ENCODE measurements at places on chromosomes 11 and 22.

DNA sequence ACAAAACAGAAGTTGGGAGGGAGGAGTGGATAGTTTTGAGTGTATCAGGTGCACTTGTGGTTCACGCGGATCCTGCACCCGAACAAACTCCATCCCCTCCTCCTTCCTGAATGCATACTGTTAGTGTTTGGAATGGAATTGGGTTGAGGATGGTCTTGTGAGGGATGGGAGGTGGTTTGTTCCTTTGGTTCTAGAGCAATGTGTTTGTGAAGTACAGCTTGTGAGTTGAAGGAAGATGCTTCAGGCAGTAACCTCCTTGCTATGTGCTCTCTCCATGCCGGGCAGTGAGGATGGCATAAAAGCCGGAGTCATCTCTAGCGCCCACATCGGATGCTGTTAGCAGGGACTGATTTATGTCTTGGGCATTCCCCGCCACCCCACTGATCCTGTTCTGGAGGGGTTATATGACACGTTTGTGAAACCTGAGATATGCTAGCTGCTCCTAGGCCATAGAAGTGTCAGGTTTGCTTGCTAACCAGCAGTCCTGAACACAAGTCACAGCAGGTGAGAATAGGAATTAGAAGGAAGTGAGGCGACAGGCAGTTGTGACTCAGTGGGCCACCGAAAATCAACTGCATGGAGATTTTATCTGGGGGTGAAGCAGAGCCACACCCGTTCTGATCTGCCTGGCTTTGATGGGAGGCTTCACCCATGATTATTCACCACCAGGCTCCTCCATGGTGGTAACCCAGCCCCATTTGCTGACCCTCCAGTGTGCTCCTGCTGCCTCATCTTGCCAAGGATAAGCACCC is 2.2 kb downstream of the BCR start:
- DNase-seq, result peak; percentile 36

DNA sequence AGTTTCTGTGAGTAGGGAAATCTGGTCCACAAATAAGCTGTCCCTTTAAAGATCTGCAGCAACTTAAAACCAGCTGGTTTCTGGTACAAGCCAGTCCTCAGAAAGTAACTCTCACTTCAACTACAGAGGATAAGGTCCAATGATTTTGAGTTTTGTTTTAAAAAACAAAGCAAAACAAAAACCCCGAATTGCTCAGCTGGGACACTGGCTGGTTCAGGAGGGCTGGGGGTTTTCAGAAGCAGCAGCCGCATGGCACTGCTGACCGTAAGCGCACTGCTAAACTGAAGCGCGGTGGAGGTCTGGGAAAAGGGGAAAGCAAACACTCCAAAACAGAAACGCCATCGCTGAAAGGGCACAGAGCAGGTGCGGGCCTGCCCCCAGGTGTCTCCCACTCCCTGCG is 59.7 kb downstream of the MICAL3 start:
- no peak for DNase-seq

GRCh38 chr22:46380581-46380980 is 45.1 kb downstream of the TRMU start:
- DNase-seq, result no peak

- no peak for DNase-seq
Measured at GRCh38 chr22:26444777-26445176, 15.7 kb downstream of the ASPHD2 start.

DNA sequence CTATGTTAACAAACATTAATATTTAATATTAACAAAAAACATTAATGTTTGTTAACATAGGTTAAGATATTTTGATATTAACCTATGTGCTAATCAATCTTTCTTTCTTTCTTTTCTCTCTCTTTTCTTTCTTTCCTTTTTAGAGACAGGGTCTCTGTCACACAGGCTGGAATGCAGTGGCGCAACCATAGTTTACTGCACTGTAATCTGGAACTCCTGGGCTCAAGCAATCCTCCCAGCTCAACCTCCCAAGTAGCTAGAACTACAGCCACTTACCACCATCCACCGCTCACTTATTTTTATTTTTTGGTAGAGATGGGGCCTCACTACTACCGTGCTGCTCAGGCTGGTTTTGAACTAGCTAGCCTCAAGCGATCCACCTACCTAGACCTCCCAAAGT is 13.2 kb downstream of the SIK3 start:
- DNase-seq, result no peak

GRCh38 chr11:125975634-125976033 is 29.8 kb downstream of the VSIG10L2 start:
- DNase-seq, result no peak

DNA sequence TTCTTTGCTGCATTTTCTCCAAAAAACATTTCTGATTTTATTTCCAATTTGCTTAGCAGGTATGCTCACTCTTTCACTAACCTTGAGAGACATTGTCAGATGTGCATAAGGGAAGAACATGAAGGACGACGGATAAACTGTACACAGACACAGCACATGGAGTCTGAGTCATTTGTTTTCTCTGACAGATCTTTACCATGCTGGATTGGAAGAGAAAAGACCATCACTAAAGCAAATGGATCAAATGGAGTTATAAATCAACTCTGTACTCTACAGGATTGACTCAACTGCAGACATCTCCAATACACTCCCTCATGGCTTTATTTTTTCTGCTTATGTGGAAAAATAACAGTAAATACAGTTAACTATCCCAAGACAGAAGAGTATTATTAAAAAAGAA is 90.2 kb upstream of the CTSC start:
- no peak for DNase-seq

DNA sequence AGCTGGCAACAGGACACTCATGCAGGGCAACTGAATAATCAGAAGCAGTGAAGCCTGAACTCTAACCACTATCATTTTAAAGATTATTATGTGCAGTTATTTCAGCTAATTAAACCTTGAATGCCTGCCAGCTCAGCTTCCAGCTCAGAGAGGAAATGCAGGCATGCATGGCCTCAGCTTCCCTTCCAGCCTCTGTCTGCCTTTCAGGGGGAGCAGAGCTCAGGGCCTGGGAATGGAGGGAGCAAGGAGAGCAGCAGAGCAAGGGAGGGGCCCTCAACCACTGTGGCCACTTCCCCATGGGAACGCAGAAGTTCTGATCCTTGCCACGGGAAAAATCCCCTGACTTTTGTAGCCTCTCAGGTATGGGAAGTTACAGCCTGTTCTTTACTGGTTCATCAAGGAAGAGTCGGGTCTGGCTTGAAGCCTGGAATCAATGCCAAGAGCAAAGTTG is 32.5 kb upstream of the APLNR start:
- no peak for DNase-seq

- DNase-seq, result no peak
Measured at GRCh38 chr11:69121621-69122325, 34.0 kb upstream of the SMIM38 start.

DNA sequence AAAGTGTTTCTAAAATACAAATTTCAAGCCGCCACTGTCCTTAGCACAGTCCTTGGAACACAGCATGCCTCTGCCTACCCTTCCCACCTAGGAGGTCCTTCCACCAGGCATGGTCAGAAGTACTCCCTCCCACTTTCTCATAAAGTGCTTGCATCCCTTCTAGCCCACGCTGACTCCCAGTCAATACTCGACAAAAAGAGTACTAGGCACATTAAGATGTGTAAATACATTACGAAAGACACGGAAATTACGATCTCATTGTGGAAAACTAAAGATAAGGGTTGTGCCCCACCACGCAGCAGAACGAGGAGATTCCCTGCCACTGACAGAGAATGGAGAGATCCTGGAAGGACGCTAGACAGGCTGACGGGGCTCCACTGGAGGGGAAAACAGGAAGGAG is 13.5 kb downstream of the CHKA start:
- no peak for DNase-seq

DNA sequence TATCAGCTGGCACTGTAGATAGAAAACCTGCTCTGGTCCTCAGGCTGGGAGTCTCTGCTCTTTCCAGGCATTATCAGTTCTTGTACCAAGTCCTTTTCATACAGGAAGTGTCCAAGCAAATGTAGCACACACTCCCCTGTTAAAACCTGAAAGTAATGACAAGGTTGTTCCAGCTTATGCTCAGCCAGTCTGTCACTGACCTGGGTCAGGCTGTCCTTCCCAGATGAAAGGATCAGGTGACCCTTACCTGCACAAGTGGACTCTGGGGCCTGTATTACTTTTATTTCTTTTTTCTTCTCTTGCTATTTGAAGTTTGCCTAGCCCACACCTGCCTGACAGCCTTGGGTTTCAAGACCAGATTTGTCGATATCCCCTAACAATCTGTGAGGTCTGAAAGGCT is 156.3 kb upstream of the SESN3 start:
- DNase-seq, result no peak

GRCh38 chr22:39931251-39931650 is 28.9 kb upstream of the TMA7B start:
- peak; percentile 58 for DNase-seq

- no peak for DNase-seq
Measured at GRCh38 chr11:72924568-72925190, 110.5 kb downstream of the ATG16L2 start.

DNA sequence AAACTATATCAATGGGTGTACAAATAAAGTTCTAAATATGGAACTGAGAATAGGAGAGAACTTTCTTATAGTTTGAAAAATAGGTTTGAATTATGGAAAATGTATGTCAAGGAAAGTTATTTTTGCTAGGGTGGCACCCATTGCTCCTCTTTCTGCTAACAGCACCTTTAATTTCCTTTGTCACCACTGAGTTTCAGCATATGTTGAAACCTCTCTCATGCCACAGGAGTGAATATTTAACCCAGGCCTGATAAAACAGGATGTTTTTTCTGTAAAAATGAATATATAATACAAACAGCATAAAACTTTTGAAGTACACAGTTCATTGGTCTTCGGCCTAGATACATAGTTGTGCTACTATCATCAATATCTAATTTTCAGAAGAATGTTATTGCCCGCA is 385.5 kb upstream of the ANO5 start:
- DNase-seq, result no peak

DNA sequence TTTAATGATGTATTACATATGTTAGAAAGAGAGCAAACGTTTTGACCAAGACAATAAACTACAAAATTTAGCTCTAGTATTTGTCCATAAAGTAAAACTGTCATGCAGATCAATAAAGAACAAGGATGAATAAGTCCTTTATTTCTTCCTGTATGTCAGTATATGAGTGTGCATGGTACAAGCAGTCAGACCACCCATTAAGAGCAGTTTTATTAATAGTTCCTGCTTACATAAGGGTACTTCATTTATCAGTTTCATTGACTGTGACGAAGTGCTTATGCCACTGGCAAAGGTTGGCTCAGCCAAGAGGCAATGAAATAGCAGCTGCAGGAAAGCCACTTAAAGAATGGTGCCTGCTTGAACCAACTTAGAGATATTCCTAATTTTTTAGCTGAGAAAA is 913.0 kb upstream of the CNTN5 start:
- no peak for DNase-seq

GRCh38 chr11:48107188-48107704 is 109.4 kb upstream of the OR4B1 start:
- DNase-seq, result no peak

DNA sequence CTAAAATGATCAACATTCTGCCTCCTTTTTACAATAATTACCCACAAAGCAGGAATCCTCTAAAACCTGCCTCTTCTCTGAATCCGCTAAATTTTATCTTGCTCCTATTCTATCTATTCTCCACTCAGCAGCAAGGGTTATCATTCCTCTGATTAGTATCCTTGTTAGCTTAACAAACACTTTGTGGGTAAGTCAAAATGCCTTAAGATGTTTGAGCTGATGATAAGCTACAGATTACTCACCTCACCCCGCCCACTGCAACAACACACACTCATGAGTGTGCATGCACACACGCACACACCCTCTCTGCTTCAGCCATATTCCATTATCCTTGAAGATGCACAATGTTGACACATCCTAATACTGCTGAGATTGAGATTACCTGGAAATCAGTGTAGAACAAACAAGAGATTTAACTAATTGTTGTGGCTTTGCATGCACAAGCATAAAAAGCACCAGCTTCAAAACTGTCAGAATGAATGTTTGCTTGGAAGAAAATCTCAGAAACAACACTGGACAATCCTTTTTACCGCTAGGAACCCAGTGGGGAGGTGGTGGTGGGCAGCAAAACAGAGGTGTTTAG is 130.9 kb downstream of the BBOX1 start:
- DNase-seq, result no peak

GRCh38 chr22:50522208-50522805 is 3.1 kb downstream of the SCO2 start:
- DNase-seq, result no peak

DNA sequence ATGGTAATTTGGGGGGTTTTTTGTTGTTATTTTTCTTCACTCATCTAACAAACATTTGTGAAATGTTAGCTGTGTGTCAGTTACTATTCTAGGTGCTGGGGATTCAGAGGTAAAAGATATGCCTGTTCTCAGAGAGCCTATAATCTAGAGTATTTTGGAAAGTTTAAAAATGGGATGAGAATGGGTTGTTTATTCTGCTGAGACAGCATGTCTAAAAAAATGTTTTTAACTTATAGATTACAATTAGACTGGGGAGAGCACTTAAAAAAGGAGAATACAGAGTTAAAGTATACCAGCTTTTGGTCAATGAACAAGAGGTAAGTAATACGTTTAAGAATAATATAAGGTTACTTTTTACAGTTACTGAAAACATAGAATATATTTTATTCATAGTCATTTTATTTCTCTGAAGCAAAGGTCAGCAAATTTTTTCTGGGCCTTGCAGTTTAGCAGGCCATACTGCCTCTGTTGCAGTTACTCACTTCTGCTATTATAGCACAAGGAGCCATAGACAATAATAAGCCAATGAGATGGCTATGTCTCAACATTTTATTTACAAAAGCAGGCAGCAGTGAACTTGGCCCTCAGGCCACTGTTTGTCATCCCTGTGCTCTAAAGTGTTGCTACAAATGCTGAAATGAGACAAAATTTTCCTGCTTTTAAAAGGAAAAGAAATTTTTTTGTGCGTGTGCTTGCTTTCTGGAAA is 60.0 kb downstream of the DKK3 start:
- DNase-seq, result no peak

- no peak for DNase-seq
Measured at GRCh38 chr11:72637926-72638325, 36.3 kb downstream of the PDE2A start.

DNA sequence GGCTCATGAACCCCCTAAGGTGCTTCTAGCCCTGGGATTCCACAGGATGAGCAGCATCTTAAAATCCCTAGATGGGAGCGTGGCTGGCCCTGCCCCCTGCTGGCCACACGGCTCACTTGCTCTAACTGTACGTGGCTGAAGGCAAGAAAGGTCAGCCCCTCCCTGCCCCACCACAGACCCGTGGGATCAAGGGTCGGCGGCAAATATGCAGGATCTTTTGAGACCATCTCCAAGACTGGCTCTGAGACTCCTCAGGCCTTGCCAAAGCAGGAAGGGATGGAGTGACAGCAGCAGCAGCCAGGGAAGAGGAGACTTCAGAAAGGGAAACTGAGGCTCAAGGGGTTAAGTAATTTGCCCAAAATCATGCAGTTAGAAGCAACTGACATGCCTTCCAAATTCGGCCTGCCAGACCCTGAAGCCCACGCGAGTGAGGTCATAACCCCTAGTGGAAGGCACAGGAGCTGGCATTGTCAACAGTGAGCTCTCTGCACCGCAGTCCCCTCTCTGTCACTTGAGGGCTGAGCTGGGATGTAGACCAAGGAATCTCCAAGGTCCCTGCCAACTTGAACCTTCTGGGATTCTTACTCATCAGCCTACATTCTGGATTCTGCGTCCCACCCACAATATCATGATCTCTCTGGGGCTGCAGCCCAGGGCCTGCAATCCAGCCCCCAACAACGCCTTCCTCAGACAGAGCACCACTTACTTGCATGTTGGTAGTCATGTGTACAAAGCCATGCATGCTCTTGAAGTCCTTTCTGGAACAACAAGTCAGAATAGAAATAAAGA is 31.4 kb downstream of the CREB3L1 start:
- DNase-seq, result peak; percentile 65

- peak; percentile 13 for DNase-seq
Measured at GRCh38 chr11:9396752-9397151, 12.3 kb downstream of the IPO7 start.

GRCh38 chr11:130216591-130217132 is 57.1 kb downstream of the ST14 start:
- no peak for DNase-seq

Measured in T-helper 1 cell (primary cell).